Ecto neural progenitor cell (in vitro differentiated cells): ENCODE measurements at places on chromosomes 7 and 10.
A peak's percentile ranks its signal among the peaks of the same experiment; 100 is the strongest.

DNA sequence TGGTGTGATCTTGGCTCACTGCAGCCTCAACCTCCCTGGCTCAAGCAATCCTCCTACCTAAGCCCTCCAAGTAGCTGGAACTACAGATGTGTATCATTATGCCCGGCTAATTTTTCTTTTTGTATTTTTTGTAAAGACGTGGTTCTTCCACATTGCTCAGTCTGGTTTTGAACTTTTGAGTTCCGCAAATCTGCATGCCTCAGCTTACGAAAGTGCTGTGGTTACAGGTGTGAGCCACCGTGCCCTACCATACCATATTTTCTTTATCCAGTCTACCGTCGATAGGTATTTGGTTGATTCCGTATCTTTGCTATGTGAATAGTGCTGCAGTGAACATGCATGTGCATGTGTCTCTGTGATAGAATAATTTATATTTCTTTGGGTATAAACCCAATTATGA, 6.5 kb downstream of the ZNF107 start:
- DNase-seq: no peak

- no peak for DNase-seq
Observed at GRCh38 chr10:119297207-119297968, 90.0 kb downstream of the GRK5 start.

DNA sequence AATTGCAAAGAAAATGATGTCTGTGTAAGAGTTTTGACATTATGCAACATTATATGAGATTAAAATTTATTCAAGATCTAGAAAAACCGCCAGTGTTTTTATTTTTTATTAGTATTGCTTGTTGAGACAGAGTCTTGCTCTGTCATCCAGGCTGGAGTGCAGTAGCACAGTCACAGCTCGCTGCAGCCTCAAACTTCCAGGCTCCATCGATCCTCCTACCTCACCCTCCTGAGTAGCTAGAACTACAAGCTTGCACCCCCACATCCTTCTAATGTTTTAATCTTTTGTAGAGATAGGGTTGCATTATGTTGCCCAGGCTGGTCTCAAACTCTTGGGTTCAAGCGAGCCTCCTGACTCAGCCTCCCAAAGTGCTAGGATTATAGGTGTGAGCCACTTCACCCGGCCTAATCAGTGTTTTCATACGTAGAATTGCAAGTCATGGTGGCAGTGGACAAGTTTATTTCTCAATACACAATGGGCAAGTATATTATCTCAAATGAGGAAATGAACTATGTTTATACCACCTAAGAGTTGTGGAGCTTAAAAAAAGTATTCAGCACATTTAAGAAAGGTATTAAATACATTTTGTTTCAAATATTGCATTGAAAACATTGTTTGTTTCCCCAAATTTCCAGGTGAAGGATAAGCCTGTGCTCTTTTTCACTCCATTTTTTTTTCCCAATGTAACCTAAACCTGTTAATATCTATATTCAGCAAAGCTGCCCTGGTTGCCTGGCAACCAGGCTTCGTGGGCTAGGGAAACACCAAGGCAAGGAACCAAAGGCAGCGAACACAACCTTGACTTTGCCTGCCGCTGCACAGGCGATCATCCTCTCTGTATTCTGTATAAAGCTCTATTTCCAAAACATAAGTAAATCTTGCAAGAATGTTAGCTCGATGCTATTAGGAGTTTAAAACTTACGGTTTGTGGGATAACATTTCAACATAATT, 163.9 kb downstream of the CACNB2 start:
- no peak for DNase-seq

DNA sequence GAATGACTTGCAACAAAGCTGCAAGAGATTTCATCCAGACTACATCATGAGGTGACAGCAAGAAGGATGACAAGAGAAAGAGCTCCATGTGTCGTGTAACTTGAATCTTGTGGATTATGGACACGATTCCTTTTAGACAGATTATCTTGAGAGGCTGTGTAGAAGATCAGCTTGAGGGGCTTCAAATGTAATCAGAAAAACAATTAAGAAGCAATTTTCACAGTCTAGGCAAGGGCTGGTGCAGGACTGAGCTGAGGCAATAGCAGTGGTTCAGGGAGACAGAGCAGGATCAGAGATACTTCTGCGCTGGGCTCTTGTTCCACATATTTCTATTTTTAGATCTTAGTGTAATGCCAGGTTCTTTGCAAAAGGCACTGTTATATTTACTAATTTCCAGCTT, 253.0 kb upstream of the COBL start:
- no peak for DNase-seq

GRCh38 chr10:8042721-8043568, 11.5 kb upstream of the GATA3 start:
- peak; percentile 53 for DNase-seq
